ENCODE measurements at places on chromosomes 5 and 9.

GRCh38 chr5:106675687-106676086 lies 995.0 kb downstream of the EFNA5 start:
- DNase-seq = no peak

GRCh38 chr5:101728933-101729332 lies 567.2 kb downstream of the SLCO4C1 start:
- no peak for DNase-seq

DNA sequence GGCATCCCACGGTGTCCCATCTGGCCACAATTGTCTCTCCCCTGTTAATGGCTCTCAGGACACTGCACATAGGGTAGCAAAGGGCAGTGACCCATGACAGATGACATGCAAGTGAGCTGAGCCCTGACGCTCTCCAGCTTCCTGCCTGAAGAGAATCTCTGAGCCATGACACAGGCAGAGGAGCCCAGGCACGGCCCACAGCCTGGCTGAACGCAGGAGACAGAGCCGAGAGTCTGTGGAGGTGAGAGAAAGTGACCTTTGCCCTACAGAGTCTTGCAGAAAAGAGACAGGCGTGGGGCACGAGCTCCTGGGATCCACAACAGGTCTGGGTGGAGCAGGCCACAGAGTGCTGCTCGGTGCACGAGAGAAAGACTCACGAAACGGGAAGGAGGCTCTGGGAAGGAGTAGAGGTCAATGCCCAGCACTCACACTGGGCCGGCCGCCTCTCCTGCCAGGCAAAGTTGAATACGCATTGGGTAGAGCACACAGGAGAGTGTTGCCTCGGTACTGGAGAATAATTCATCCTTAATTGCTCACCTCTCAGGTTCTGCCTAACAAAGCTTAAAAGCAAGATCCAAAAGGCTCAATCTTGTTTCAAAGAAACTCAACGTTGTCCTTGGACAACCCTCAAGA lies 90.3 kb downstream of the MRPL36 start:
- no peak for DNase-seq

- DNase-seq = no peak
Observed at GRCh38 chr5:9118852-9119251, 427.0 kb downstream of the SEMA5A start.

GRCh38 chr5:174057206-174057605 lies 11.7 kb downstream of the NSG2 start:
- DNase-seq = no peak

GRCh38 chr5:54537725-54538124 lies 20.2 kb downstream of the SNX18 start:
- DNase-seq = no peak

- no peak for DNase-seq
Observed at GRCh38 chr5:171773106-171773505, 12.5 kb upstream of the SMIM23 start.

DNA sequence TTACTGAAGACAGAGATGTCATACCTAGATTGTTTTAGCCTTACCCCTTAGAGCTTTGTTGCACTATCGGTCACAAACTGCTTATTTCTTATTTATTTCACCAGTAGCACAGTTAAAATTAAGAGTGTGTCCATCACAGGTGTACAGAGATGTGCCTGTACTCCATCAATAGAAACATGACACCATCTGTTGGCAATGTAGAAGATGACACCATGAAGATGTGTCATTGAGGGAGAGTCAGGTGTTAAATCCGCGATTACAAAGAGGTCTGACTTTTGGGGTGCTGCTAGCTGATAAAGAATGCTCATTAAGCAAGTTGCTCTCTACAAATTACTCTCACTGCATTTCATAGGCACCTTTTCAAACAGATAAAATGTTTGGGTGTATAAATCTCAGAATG lies 164.4 kb downstream of the SMARCA2 start:
- no peak for DNase-seq

DNA sequence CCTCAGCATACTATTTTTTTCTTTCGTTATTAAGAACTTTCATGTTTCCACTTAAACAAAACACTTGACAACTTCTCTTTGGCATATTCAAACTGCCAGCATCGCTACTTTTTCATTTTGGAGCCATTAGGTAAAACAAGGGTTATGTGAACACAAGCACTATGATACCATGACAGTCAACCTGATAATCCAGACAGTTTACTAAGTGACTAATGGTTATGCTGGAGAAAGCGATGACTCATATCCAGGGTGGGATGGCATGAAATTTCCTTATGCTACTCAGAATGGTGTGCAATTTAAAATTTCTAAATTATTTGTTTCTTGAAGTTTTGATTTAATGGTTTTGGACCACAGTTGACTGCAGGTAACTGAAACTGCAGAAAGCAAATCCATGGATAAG lies 29.9 kb upstream of the PRSS3 start:
- DNase-seq = no peak

GRCh38 chr5:15844253-15844652 lies 335.3 kb downstream of the MARCHF11 start:
- no peak for DNase-seq

GRCh38 chr9:33446946-33447798 lies at the start of gene AQP3:
Gene AQP3, minus strand, starts transcription at chr9:33447593. Its CDS starts 63 bp downstream, at chr9:33447530.
- DNase-seq = peak; percentile 52

DNA sequence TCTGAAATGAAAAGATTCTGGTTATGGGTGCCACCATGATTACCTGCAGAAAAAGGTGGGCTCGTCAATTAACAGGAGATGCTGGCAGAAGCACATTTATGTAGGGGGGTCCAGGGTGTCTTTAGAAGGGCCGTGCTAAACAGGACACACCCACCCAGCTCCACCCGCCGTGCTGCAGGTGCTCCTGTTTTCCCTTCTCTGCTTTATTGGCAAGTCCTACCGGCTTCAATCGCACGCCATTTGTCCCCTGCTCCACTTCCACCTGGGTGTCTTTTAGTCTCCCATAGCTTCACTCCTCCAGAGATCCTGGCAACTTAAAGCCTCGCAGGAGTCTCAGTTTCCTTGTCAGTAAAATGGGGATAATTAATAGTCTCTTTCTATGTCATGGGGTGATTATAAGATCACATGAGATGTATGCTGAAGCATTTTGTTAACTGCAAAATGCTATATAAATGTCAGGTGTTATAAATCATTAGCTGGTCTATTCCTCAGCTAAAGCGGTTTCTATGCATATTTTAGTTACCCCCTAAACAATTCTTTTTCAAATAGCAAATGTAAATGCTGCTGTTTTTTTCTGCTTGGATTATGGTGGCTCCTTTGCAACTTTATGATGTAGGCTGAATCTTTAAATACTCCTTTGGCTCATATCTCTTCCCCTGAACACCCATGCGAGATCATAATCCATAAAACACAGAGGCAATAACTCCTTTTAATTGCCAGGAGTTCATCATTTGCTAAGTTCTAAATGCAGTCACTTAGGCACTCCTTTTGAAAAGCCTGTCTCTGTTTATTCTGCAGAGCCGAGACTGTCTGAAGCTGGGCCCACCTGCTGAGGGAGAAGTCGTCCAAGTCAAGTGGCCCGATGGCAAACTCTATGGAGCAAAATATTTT lies 406.9 kb downstream of the KDM4C start:
- DNase-seq = no peak

- no peak for DNase-seq
Observed at GRCh38 chr9:3827175-3827574, 301.4 kb upstream of the RFX3 start.

DNA sequence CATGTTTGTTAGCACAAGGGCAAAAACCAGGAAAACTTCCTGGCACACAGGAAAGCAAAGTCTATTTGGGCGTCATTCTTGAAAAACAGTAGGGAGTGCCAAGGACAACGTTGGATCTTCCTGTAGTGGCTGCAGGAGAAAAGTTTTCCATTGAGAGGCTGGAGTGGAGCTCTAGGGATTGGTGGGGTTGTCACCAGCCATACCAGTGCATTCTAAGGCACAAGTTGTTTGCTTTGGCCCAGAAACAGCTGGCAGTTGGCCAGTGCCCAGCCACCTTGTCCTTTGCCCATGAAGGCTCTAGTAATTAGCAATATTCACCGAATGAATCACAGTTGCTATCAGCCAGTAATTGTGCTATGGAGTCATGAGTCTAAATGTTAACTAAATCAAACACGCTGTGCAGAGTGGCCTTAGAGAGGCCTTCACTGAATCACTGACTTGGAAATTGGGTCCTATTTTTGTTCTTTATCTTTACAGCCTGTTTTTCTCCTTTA lies 26.4 kb downstream of the TNFSF15 start:
- no peak for DNase-seq

GRCh38 chr9:121809356-121810050 lies 158.1 kb downstream of the DAB2IP start:
- DNase-seq = no peak

DNA sequence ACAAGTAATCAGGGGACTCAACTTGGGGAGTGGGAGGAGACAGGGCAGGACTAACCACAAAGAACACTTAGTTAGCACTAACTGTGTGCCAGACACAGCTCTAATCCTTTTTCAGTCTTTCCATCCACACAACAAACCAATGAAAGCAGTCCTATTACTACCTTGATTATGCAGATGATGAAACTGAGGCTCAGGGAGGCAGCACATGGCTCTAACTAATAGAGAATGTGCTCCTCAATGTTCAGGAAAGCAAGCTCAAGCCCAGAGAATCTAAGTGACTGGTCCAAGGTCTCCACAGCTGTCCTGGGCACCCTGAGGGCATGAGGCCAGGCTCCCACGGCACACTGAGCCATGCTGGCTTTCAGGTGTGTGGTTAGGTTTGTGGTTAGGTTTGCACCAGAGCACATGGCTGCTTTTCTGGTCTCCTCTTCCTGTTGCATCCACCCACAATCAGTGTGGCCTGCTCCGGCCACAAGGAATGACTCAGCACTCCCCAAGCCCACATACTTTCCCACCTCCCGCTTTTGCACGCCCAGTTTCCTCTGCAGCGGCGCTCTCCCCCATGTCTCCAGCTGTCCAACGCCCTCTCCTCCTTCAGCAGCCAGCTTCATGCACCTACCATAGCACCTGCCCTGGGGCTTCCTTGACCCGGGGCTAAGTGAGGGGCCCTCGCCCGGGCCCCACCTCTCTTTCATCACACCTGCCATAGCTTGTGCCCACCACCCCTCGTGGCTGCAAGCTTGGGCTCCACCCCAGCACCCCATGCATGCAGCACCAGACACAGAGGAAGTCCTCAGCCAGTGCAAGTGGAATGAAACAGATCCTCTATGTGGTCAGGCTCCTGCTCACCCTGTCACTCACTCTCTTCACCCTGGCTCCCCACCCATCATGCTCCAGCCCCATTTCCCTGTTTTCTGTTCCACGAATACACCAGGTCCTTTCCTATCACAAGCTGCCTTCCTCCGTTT lies 133.1 kb downstream of the GABBR2 start:
- no peak for DNase-seq

DNA sequence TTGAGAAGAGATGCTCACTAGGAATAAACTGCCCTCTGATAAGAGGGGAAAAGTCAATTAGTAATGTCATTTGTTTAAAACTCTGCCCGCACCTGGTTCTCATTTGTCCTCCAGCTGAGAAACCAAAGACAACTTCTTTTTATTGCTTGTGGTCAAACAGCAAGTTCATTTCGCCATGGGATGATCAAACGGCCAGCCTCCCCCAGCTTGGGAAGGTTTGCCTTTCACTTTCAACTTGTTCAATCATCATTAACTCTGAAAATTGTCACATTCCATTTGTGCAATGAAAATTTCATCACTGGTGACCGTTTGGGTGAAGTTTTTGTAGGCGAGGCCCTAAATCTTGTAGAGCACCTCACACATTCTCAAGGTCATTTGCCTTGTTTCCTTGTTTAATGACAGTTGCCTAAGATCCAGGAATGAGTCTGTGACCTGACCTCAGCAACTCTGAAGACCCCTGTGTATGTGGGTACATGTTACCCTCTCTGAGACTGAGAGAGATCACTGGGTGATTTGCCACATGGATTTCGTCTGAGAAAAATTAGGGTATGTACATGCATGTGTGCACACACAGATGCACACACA lies 117.7 kb downstream of the MARCHF3 start:
- no peak for DNase-seq

DNA sequence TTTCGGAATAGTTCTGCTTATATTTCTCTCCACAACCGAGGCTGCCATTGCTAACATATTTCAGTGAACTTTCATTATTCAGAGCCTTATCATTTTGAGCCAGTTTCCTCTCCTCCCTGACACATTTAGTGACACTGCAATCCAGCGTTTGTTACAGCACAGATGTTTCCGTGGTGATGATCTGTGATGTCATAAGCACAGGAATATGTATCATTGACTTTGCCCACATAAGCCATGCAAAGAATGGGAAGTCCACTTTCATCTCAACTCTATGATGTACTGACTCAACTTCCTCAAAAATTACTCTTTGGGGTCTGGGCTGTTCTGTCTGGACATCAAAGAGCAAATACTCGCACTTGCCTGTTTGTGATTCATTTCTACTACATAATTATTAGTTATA lies 291.8 kb downstream of the EBF1 start:
- DNase-seq = no peak

DNA sequence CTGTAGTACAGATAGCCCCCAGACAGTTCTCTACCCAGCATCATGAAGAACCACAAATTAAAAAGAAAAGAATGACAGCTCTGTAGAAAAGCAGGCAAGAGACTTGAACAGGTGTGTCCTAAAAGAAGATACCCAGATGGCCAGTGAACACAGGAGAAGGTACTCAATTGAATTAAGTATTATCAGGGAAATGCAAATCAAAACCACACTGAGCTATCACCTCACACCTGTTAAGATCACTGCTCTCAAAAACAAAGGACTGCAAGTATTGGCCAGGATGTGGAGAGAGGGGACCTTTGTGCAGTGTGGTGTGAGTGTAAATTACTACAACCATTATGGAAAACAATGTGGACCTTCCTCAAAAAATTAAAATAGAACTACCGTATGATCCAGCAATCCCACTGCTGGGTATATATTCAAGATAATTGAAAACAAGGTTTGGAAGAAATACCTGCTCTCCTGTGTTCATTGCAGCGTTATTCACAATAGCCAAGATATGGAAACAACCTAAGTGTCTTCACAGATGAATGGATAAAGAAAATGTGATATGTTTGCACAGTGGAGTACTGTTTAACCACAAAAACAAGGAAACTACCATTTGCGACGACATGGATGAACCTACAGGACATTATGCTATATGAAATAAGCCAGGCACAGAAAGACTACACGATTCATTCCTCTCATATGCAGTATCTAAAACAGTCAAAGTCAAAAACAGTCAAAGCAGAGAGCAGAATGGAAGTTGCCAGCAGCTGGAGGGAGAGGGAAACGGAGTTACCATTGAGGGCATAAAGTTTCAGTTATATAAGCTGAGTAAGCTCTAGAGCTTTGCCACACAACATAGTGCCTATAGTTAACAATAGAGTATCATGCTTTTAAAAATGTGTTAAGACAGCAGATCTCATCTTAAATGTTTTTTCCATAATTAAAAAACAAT lies 102.6 kb downstream of the WNK2 start:
- DNase-seq = no peak

- no peak for DNase-seq
Observed at GRCh38 chr9:73741316-73741715, 589.7 kb downstream of the ANXA1 start.

DNA sequence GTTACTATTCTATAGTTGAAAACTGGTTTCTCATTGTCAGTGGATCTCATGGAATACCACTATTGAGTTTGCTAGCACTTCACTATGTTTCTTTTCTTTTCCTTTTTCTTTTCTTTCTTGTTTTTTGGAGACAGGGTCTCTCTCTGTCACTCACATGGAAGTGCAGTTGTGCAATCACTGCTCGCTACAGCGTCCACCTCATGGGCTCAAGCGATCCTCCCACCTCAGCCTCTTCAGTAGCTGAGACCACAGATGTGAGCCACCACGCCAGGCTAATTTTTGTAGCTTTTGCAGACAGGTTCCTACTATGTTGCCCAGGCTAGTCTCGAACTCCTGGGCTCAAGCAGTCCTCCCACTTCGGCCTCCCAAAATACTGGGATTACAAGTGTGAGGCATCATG lies 42.7 kb upstream of the VCAN start:
- no peak for DNase-seq
